Type B pancreatic cell (in vitro differentiated cells): ENCODE measurements at places on chromosomes 7 and 10. TPM values are rescaled to one million over a fixed set of nuclear protein-coding genes. Genes with fewer than 3 reads are reported as not detected.

DNA sequence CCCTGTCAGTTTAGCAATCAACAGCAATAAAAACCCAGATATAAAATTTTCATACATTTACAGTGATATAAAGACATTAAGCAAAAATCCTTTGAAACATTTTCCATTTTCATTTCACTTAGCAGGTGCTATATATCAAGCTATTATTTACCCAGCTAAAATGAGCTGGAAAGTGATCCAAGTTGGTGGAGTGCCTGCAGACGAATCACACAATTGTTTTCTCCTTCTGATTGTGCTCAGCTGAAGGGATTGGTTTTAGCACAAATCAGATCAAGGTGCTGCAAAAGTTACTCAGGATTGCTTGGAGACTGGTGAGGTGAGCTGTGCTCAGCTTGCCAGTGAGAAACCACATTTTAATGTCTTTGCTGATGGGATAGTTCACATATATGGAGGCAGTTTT, 138.1 kb downstream of the LRMDA start:
- peaks cover 5% of the 10 kb centered on the region for H3K36me3 ChIP-seq
- no peak overlapping the region for H3K27ac ChIP-seq
- H3K4me1 ChIP-seq: no peaks in the 10 kb centered on the region
- no peak for DNase-seq

GRCh38 chr10:97888641-97889262, 39.1 kb downstream of the GOLGA7B start:
- DNase-seq: no peak
- no peak overlapping the region for H3K27ac ChIP-seq
- H3K27me3 ChIP-seq: peaks cover 9% of the 10 kb centered on the region
- H3K4me1 ChIP-seq: peaks cover 16% of the 10 kb centered on the region

DNA sequence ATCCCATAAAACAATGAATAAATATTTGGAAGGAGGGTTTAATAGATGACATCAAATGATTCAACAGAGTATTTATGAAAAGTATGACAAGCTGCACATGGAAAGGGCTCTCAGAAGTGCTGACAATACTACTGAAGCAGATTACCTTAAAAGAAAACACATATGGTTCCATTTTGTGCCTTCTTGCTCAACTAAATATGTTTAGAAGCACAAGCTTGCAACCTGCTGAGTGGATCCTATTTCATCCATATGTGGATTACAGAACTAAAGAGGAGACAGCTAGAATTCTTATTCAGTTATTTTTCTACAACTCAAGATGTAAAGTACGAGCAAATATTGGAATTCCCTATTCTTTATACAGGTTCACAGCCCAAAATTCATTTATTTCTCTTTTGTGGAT, 340.6 kb downstream of the TFEC start:
- no peak overlapping the region for H3K4me3 ChIP-seq
- no peaks in the 10 kb centered on the region for H3K36me3 ChIP-seq
- H3K27me3 ChIP-seq: no peaks in the 10 kb centered on the region
- DNase-seq: no peak
- H3K4me1 ChIP-seq: no peaks in the 10 kb centered on the region
- H3K27ac ChIP-seq: no peak overlapping the region

Gene PDE1C
- total RNA-seq: 4.7 and 8.5 TPM in 2 replicates

DNA sequence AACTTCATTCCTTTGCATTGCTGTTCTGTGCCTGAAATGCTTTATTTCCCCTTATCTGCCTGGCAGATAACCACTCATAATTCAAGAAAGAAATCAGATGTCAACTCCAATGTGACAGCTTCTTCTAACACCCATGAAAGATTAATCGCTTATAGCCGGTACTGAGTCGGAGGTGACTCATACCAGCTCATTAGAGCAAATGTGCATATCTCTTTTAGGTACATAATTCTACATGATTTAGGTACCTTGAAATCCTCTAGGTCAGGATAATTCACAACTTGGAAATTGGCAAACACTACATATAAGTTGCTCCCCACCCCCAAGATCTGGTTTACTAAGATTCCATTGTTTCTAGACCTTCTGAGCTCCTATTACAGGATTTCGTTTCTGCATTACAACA, 554.4 kb upstream of the SORCS1 start:
- H3K27me3 ChIP-seq: peaks cover 5% of the 10 kb centered on the region
- no peak overlapping the region for H3K4me3 ChIP-seq
- no peak overlapping the region for H3K27ac ChIP-seq
- no peaks in the 10 kb centered on the region for H3K36me3 ChIP-seq

GRCh38 chr10:84739641-84740040, 411.3 kb downstream of the CCSER2 start:
- H3K27me3 ChIP-seq: no peaks in the 10 kb centered on the region
- no peaks in the 10 kb centered on the region for H3K36me3 ChIP-seq
- no peaks in the 10 kb centered on the region for H3K4me1 ChIP-seq
- DNase-seq: no peak
- H3K4me3 ChIP-seq: no peak overlapping the region

DNA sequence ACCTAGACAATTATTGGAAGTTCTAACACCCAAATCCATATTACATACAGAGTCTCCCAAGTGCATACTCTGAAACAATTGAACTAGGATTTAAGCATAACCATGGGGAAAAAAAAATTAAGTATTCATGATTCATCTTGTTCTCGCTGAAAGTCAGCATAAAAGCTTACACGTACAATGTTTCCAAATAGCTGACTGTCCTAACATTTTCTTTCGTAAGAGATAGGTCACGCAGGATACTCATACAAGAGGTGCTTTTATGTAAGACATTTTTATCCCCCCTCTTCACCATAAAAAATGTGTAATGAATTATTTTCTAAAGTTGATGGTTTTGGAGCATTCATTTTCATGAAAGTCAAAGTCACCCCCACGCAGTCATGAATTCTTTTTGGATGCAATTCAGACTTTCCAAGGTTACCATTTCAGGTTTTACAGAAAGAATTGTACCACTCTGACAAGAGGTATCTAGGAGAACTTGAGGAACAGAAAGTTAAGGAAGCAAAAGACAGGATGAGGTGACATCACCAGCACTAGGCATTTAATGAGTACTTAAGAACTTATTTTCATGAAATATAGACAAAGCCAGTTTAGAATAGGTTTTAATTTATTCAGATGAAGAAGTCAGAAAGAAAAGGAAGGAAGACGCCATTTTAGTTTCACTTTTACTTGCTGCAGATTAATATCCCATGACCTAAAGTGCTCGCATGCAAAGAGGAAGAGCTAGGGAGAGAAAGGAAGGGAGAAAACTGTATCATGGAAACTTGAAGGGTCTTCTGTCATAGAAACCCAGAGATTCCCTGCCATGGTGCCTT, 55.8 kb downstream of the TMEM26 start:
- no peak overlapping the region for H3K4me3 ChIP-seq
- H3K4me1 ChIP-seq: peaks cover 14% of the 10 kb centered on the region
- no peaks in the 10 kb centered on the region for H3K27me3 ChIP-seq

- H3K27ac ChIP-seq: peak overlapping the region; percentile 48
- H3K4me1 ChIP-seq: peaks cover 18% of the 10 kb centered on the region
Measured at GRCh38 chr7:151813445-151813844, 63.5 kb downstream of the PRKAG2 start.

DNA sequence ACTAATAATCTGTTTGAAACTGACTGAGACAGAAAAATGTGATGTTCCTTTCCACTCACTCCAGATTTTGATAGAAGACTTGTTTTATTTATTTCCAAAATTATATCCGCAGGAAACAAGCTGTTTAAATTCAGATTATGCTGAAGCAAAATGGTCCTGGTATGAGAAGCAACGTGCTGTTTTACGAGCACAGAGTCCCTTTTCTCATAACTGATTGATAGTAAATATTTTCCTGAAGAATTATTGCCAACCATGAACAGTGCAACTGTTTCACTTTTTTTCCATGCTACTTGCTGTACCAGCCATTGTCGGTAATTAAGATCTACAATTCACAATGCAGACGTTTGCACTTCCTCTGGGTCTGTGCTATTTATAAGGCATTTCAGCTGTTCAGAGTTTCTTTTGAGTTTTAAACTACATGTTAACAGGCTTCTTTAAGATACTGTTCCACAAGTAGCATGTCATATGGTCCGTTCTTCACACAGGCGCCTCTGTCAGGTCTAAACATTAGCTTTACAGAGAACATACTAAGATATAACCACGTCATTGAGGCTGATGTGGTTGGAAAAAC, 103.8 kb downstream of the POLL start:
- no peak for DNase-seq
- H3K4me1 ChIP-seq: peaks cover 18% of the 10 kb centered on the region
- H3K27ac ChIP-seq: no peak overlapping the region

Gene CYP3A4
- 4.2 and 10.0 TPM in 2 replicates for total RNA-seq

DNA sequence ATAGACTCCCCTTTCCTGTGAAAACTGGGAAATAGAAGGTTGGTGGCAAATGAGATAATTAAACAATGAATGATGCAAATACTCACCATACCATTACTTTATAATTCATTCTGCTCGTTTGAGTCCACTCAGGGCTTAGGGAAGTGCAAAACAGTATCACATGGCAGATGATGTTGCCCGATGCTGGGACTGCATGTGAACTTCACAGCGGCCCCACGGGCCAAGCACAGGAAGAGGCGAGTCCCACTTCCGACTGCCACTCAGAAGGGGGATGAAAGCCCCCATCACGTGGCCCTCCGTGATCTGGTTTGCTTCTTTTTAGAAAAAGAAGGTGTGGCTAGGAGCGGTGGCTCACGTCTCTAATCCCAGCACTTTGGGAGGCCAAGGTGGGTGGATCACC, 71.5 kb downstream of the PRPF18 start:
- peaks cover 20% of the 10 kb centered on the region for H3K4me1 ChIP-seq
- DNase-seq: no peak
- H3K4me3 ChIP-seq: no peak overlapping the region
- H3K27me3 ChIP-seq: no peaks in the 10 kb centered on the region

DNA sequence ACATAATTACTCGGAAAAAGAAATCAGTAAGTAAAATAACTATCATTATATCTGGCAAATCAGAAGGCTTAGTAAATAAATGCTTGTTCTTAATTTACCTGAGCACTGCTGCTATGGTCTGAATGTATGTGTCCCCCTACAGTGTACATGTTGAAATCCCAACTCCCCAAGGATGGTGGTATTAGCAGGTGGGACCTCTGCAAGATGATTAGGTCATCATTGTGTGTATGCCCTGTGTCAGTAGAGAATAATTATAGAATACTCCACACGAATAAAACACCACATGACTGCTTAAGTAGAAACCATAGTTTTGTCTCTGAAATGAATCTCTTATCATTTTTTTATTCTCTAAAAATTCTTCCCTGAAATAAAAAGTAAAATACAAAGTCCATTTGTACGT, 101.6 kb downstream of the RNF133 start:
- peaks cover 10% of the 10 kb centered on the region for H3K4me1 ChIP-seq
- no peak for DNase-seq
- H3K27ac ChIP-seq: no peak overlapping the region
- H3K4me3 ChIP-seq: no peak overlapping the region
- no peaks in the 10 kb centered on the region for H3K36me3 ChIP-seq
- peaks cover 7% of the 10 kb centered on the region for H3K27me3 ChIP-seq

GRCh38 chr7:32891043-32891799, at the start of gene KBTBD2:
TSS of gene KBTBD2 (minus strand) at chr7:32891760. CDS start at chr7:32879604, 12,156 bp downstream.
- H3K4me3 ChIP-seq: peak within 1 kb of the TSS; percentile 93
- peaks cover 43% of the 10 kb centered on the region for H3K4me1 ChIP-seq
- no peaks in the 10 kb centered on the region for H3K36me3 ChIP-seq
- peak within 1 kb of the TSS; percentile 99 for H3K27ac ChIP-seq
- DNase-seq: peak; percentile 85
- no peaks in the 10 kb centered on the region for H3K27me3 ChIP-seq

Gene TIMM23
- total RNA-seq: 62.0 and 65.0 TPM in 2 replicates

Gene CALHM3
- 3.3 and 20.3 TPM in 2 replicates for total RNA-seq

GRCh38 chr7:47807126-47807525, 141.1 kb downstream of the PKD1L1 start:
- no peak overlapping the region for H3K4me3 ChIP-seq
- no peak overlapping the region for H3K27ac ChIP-seq
- no peaks in the 10 kb centered on the region for H3K36me3 ChIP-seq
- H3K4me1 ChIP-seq: peaks cover 11% of the 10 kb centered on the region
- peaks cover 23% of the 10 kb centered on the region for H3K27me3 ChIP-seq

Gene MBL2
- total RNA-seq: not detected in 2 replicates

Gene DNAJC30
- 14.7 and 15.0 TPM in 2 replicates for total RNA-seq

Gene HSPB1
- 228 and 315 TPM in 2 replicates for total RNA-seq

DNA sequence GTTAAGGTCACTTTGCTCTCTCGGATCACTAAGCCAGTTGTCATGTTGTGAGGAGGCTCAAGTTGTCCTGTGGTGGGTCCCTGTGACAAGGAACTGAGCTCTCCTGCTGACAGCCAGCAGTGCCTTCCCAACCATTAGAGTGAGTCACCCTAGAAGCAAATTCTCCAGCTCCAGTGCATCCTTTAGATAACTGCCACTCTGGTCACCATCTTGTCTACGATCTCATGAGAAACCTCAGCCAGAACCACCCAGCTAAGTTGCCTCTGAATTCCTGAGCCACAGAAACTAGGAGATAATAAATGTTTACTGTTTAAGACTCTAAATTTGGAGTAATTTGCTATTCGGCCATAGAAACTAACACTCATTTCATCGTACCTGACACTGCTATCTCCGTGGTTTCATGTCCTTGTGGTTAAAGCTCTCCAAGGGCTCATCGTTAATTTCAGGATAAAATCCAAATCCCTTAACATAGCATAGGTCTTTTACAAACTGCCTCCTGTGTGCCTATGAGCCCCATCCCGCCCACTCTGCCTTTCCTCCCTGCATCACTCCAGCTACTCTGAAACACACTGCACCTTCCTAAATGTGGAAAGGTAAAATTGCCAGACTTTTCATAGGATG, 56.5 kb upstream of the WIPF3 start:
- no peak for DNase-seq
- no peak overlapping the region for H3K4me3 ChIP-seq
- no peak overlapping the region for H3K27ac ChIP-seq
- H3K36me3 ChIP-seq: no peaks in the 10 kb centered on the region

GRCh38 chr7:141649865-141650634, 51.9 kb downstream of the DENND11 start:
- peaks cover 13% of the 10 kb centered on the region for H3K4me1 ChIP-seq
- no peak overlapping the region for H3K4me3 ChIP-seq
- H3K27me3 ChIP-seq: no peaks in the 10 kb centered on the region
- DNase-seq: no peak
- peak overlapping the region; percentile 76 for H3K27ac ChIP-seq

- DNase-seq: peak; percentile 39
- no peaks in the 10 kb centered on the region for H3K27me3 ChIP-seq
- peaks cover 49% of the 10 kb centered on the region for H3K36me3 ChIP-seq
- no peak overlapping the region for H3K4me3 ChIP-seq
- H3K4me1 ChIP-seq: peaks cover 5% of the 10 kb centered on the region
- H3K27ac ChIP-seq: no peak overlapping the region
Measured at GRCh38 chr10:133403359-133403758, 9.4 kb downstream of the MTG1 start.
